Stimulated activated CD8-positive, alpha-beta memory T cell treated with anti-CD3 and anti-CD28 coated beads, Interleukin-15, amount 100 ng/mL, for 4 hours (primary cell): ENCODE measurements at places on chromosomes 7 and 10.

GRCh38 chr10:124229201-124229988 lies 136.0 kb upstream of the CHST15 start:
- DNase-seq: no peak

DNA sequence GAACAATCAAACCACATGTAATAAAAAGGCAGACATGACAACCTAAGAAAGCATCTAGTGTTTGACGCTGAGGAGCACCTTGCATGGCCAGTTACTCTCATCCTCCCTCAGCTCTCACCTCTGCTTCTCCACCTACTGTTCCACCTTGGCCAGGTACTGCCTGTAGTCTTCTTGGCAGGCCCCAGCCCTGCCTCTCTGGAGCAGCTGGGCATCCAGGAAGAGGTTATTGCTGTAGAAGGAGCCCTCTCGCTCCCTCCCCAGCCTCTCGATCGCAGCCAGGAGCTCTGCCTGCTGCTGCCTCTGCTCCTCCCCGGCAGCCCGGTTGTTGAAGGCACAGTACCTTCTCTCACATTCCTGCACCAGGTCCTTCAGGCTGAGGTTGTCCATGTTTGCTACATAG lies 9.7 kb downstream of the GIMAP5 start:
- DNase-seq: no peak

GRCh38 chr10:3761021-3761686 lies 23.9 kb downstream of the KLF6 start:
- DNase-seq: no peak

DNA sequence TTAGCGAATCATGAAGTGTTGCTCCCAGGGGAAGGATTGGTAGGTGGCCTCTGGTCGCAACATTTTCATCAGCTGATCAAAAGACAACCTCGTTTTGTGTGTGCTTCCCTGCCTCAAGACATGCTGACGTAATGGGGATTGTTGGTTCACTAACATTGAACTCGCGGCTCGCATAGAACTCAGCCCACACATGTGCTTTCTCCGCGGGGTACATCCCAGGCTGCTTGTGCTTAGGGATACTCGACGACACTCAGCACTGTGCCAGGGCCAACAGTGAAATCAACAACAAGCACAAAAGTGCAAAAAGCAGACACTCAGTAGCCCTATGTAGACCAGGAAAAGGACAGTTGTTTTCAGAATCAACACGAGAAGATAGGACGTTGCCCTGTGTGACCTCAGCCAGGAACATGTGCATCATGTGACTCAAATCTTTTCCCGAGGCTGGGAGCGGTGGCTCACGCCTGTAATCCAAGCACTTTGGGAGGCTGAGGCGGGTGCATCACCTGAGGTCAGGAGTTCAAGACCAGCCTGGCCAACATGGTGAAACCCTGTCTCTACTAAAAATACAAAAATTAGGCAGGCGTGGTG lies 20.8 kb downstream of the WIPI2 start:
- DNase-seq: no peak

DNA sequence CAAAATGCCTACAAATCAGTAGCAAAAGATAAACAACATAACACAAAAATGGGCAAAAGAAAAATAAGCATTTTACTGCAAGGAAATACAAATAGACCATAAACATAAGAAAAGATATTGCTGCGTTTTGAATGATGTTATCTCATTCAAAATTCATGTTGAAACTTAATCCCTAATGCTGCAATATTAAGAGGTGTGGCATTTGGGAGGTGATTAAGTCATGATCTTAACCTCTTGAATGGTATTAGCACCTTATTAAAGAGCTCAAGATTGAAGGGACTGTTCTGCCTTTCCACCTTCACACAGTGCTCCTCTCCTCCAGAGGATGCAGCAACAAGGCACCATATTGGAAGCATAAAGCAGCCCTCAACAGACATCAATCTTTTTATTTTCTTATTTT lies 12.4 kb upstream of the TNKS2 start:
- no peak for DNase-seq

DNA sequence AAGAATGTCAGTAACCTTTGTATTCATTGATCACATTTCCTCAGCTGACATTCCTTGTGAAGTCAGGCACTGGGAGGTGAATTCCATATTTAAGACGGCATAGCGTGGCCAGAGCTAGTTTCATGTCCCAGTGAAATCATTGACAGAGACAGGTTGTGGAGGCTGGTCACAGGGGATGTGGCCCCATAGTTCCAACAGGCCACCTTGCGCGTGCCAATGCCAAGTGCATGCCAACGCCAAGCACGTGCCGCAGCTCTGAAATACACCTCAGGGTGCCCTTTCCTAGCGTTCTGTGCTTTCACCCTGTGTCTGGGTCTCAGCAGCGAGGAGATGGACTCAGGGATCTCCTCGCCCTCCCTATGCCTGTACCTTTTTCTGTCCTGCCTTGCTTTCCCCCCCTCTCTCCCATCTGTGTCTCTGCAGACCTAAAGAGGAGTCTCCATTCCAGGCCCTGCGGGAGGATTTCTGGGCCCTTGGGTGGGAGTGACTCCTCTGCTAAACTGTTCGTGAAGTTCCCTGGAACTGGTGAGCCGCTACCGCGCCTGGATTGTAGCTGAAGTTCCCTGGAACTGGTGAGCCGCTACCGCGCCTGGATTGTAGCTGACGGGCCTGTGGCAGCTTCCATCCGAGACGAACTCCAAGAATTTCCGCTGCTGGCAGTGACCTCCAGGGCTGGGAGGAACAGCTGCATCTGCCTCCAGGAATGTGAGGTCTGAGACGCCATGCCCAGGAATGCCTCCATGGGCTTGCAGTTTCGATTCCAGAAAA lies 19.7 kb downstream of the AQP1 start:
- DNase-seq: no peak

- no peak for DNase-seq
Observed at GRCh38 chr7:131067220-131067619, 260.5 kb upstream of the MKLN1 start.

DNA sequence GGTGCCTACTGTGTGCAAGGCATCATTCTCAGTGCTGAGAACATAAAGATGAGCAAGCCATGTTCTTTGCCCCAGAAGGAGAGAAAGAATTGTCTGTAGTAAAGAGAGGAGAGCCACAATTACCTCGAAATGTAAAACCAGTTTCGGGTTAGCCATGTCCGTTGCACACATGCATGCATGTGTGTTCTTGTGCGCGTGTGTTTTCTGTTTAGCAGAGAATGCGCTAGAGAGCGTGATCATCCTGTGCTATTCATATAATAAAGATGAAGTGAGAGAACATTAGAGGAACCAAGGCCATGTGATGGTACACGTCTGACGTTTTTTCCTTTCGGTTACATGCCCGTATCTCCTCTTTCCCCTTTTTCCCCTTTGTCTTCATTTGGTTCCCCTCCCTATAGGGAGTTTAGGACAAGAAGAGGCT lies 158.2 kb downstream of the CELF2 start:
- DNase-seq: no peak

- no peak for DNase-seq
Observed at GRCh38 chr7:30880125-30880720, 31.4 kb upstream of the AQP1 start.

DNA sequence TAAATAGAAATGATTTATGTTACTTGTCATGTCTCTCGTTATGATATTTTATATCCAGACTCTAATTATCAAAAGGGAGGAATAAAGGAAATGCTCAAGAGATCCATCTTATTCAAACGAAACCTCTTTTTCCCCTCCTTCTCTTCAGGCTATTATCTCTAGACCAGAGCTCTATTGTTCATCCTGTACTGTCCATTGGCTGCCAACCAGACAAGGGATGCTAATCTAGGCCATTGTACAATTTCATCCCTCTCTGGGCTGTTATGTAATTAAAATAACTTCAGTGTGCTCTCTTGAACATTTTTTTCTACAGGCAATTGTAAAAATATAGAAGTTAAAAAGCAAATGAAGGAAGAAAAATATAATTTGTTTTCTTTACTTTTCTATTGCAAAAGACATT lies 220.4 kb downstream of the HDAC9 start:
- no peak for DNase-seq

DNA sequence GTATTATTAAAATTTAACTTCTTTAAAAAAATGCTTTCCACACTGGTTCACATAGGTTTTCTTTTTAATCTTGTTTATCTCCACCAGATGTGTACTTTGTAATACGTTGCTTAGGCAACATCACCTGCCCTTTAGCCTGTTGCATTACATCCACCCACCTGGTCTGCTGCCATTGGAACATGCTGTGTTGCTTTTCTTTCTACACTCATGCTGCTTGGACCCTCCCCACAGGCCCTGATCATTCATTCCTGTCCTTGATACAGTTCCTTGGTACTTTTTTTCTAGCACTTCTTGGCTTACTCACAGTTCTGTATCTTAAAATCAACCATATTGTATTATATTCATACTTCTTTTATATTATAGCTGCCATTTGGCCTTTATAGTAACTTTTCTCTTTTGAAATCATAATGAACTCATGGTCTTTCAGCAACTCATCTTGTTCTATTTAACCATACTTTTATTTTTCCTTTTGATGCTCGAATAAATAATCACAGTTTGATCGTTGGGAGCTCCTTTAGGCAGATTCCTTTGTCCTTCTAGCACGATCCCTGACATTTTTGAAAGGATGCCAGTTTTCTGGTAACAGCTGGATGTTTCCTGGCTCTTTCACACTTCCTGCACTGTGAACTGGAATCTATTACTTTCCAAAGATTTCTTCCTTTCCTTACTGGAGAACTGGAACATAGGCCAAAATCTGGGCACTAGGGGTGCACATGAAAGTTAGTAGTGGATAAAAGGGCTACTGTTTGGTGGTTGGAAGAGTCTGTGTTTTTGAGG lies 125.1 kb downstream of the CDK14 start:
- DNase-seq: no peak

DNA sequence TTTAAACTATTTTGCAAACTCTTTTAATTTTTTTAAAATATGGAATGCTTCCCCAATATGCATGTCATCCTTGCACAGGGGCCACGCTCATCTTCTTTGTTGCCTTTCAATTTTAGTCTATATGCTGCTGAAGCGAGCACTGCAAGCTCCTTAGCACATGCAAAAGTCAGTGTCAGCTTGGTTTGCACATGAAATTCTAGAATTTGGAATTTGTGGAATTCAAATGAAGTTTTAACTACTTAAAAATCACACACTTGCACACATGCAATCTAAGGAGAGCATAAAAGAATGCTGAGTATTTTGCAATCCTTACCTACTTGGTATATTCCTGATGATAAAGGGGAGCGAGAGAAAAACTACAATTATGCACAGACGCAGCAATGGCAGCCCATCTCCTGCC lies 78.3 kb upstream of the ATP6V0A4 start:
- DNase-seq: no peak

DNA sequence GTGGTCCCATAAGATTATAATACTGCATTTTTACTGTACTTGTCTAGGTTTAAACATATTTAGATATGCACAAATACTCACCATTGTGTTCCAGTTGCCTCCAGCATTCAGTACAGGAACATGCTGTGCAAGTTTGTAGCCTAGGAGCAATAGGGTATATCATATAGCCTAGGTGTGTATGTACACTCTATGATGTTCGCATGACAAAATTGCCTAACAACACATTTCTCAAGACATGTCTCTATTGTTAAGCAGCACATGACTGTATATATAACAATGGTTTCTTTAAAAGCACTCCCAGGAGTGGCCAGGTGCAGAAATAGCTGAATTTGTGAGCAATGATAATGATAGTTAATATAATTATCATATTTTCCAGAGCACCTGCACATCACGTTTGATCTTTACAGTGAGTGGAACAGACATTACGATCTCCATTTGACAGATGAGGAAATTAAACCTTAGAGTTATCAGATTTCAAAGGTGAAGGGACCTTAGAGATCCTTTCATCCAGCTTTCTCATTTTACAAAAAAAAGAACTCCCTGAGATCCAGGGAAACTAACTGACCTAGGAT lies 99.2 kb upstream of the PDCD4 start:
- DNase-seq: no peak

- DNase-seq: no peak
Observed at GRCh38 chr10:81877596-81877995, 2.6 kb downstream of the NRG3 start.

GRCh38 chr10:28429573-28430216 lies 103.2 kb upstream of the WAC start:
- DNase-seq: no peak

GRCh38 chr7:131431289-131431688 lies 103.6 kb downstream of the MKLN1 start:
- no peak for DNase-seq

GRCh38 chr7:20835111-20835750 lies 48.5 kb upstream of the SP8 start:
- no peak for DNase-seq

GRCh38 chr7:81361769-81362312 lies 408.0 kb downstream of the HGF start:
- no peak for DNase-seq

DNA sequence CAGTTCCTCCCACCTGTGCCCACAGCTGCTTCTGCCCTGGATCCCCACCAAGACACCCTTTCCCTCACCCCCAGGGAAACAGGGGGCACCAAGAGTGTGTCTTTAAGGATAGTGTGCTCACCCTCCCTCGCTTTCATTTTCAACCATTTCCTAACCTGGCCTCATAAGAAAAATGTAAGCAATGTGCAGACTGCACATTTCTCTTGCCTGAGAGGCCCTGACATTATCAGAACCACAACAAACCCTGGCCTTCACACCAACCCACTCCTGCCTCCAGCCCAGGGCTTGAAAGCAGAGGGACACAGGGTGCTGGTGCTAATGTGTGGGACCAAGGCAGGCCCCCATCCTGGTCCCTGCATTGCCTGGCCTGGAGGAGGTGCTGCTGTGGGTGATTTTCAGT lies 11.0 kb upstream of the IMPDH1 start:
- no peak for DNase-seq

- no peak for DNase-seq
Observed at GRCh38 chr7:50502001-50502684, 52.0 kb upstream of the FIGNL1 start.

DNA sequence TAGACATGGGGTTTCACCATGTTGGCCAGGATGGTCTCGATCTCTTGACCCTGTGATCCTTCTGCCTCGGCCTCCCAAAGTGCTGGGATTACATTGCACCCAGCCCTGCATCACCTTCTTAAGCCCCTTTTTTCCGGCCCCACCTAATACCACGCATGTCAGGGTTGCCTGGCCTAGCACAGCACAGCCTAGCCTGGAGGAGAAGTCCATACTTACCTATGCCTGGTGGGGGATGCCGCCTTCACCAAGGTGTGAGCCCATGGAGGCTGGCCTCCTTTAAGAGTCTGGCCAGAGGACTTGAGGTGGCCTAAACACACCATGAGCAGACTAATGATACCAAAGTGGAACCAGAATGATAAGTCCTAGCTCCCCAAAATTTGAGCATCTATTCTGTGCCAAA lies 22.0 kb upstream of the CUX1 start:
- no peak for DNase-seq
